A549 treated with AZD2906 at 1 μM for 4 hours (cell line): ENCODE measurements at places on chromosomes 12 and 14. TPM values are rescaled to one million over a fixed set of nuclear protein-coding genes. Genes with fewer than 3 reads are reported as not detected.

The VWF gene
- total RNA-seq, result 0.05 to 0.24 TPM (median 0.15 TPM) in 5 replicates

The COX6A1 gene
- total RNA-seq, result 674 to 853 TPM (median 841 TPM) in 5 replicates

The GLS2 gene
- total RNA-seq, result 0.15 to 0.62 TPM (median 0.20 TPM) in 5 replicates

The GALNT16 gene
- total RNA-seq, result 2.6 to 3.1 TPM (median 2.7 TPM) in 5 replicates

The DTX1 gene
- 0.26 to 0.45 TPM (median 0.36 TPM) in 5 replicates for total RNA-seq

The CLEC6A gene
- total RNA-seq, result not detected in 5 replicates

The SLC6A13 gene
- total RNA-seq, result 0.22 to 0.36 TPM (median 0.26 TPM) in 5 replicates

The VDR gene
- total RNA-seq, result 2.9 to 3.7 TPM (median 3.5 TPM) in 5 replicates

The TM7SF3 gene
- 72.0 to 74.5 TPM (median 72.9 TPM) in 5 replicates for total RNA-seq

The C12orf60 gene
- total RNA-seq, result 1.7 to 2.3 TPM (median 1.7 TPM) in 5 replicates

The PLEKHD1 gene
- total RNA-seq, result 0.01 to 0.05 TPM (median 0.02 TPM) in 5 replicates

The HOXC12 gene
- 0.03 TPM in 2 of 5 replicates, not detected in the others for total RNA-seq

The TGM1 gene
- 0.93 to 1.8 TPM (median 1.1 TPM) in 5 replicates for total RNA-seq

The RABGGTA gene
- 15.8 to 17.3 TPM (median 16.6 TPM) in 5 replicates for total RNA-seq

The C1S gene
- 40.4 to 73.4 TPM (median 41.9 TPM) in 5 replicates for total RNA-seq

The PPTC7 gene
- 29.0 to 33.6 TPM (median 32.0 TPM) in 5 replicates for total RNA-seq

The PMEL gene
- total RNA-seq, result 0.70 to 1.5 TPM (median 1.1 TPM) in 5 replicates

The AQP6 gene
- total RNA-seq, result not detected in 5 replicates

The RBP5 gene
- not detected in 5 replicates for total RNA-seq

The PITPNM2 gene
- 14.9 to 23.9 TPM (median 19.8 TPM) in 5 replicates for total RNA-seq

The SCN8A gene
- total RNA-seq, result 1.1 to 1.8 TPM (median 1.6 TPM) in 5 replicates

The PLCZ1 gene
- not detected in 5 replicates for total RNA-seq
